ENCODE measurements at places on chromosomes 3 and 15. TPM values are rescaled to one million over a fixed set of nuclear protein-coding genes. Genes with fewer than 3 reads are reported as not detected.

- DNase-seq = no peak
Measured at GRCh38 chr3:50242381-50242770, 6.4 kb downstream of the GNAI2 start.

GRCh38 chr3:148940983-148941382 is 50.4 kb upstream of the GYG1 start:
- DNase-seq = no peak

MCF2L2 gene
- total RNA-seq = 3.4 TPM

SPTBN5 gene
- 3.9 TPM for total RNA-seq

ATP10A gene
- total RNA-seq = 4.0 TPM

- DNase-seq = peak; percentile 3
Measured at GRCh38 chr3:66037986-66038369, 740 bp downstream of the MAGI1 start.

DNA sequence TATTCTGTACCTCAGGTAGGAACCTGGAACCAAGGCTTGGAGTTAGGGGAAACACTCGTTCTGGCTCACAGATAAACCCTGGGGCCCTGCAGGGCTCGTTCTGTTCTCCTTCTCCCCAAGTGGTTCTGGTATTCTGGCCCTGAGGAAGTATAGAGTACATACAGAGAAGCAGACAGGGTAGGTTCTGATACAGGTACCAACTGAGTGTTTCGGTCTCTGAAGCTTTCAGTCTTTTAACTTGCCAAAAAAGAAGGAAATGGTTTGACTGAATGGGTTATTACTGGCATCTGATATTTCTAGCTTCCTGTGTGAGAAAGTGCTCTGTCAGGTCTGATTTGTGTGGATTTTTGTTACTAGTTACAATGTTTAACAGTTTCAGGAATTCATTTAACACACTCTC is 67.3 kb downstream of the UBE2E2 start:
- DNase-seq = no peak

- DNase-seq = no peak
Measured at GRCh38 chr3:52752045-52752660, 18.6 kb downstream of the NEK4 start.

GRCh38 chr3:124559846-124560574 is 170.2 kb upstream of the UMPS start:
- peak; percentile 77 for DNase-seq

DNA sequence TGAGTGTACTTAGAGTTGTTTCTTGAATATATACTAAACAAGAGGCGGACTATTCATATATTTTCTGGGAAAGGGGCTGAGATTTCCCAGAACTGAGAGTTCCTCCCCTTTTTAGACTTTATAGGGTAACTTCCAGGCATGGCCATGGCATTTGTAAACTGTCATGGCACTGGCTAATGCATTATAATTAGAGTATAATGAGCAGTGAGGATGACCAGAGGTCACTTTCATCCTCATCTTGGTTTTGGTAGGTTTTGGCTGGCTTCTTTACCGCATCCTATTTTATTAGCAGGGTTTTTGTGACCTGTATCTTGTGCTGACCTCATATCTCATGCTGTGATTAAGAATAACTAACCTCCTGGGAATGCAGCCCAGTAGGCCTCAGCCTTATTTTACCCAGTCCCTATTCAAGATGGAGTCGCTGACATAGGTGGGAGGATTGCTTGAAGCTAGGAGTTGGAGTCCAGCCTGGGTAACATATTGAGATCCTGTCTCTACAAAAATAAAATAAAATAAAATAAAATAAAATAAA is 91.4 kb downstream of the MOBP start:
- no peak for DNase-seq

- DNase-seq = no peak
Measured at GRCh38 chr3:72242326-72242725, 457.4 kb upstream of the PROK2 start.

GABRA5 gene
- 0.97 TPM for total RNA-seq

- DNase-seq = no peak
Measured at GRCh38 chr3:11845651-11846050, 1.0 kb downstream of the TAMM41 start.

ZNF619 gene
- 6.3 TPM for total RNA-seq

IL5RA gene
- not detected for total RNA-seq

DNA sequence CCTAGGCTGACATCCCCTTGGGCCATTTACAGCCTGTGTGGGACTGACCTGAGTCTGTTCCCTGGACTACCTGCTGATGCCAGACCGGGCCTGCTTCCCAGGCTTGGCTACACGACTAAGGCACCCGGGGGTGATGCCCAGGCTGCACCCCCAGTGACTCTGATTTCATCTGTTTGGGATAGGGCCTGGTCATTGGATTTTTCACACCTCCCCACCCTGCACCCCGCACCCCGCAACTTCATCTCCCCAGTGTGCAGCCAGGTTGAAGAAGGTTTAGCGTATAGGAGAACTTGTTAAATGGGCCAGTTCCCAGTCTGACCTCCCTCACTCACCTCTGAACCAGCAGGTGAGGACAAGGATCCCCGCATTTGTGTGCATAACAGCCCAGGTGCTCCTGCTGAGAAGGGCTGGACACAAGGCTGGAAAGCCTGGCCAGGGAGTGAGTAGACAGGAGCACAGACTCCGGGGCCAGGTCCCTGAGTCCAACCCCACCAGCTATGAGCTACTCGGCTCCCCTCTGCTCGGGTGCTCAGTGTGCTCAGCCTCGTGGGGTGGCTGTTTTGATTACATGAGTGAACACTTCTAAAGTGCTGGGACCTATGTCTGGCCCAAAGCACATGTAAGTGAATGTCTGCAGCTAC is 18.5 kb downstream of the SLC6A20 start:
- no peak for DNase-seq

DNA sequence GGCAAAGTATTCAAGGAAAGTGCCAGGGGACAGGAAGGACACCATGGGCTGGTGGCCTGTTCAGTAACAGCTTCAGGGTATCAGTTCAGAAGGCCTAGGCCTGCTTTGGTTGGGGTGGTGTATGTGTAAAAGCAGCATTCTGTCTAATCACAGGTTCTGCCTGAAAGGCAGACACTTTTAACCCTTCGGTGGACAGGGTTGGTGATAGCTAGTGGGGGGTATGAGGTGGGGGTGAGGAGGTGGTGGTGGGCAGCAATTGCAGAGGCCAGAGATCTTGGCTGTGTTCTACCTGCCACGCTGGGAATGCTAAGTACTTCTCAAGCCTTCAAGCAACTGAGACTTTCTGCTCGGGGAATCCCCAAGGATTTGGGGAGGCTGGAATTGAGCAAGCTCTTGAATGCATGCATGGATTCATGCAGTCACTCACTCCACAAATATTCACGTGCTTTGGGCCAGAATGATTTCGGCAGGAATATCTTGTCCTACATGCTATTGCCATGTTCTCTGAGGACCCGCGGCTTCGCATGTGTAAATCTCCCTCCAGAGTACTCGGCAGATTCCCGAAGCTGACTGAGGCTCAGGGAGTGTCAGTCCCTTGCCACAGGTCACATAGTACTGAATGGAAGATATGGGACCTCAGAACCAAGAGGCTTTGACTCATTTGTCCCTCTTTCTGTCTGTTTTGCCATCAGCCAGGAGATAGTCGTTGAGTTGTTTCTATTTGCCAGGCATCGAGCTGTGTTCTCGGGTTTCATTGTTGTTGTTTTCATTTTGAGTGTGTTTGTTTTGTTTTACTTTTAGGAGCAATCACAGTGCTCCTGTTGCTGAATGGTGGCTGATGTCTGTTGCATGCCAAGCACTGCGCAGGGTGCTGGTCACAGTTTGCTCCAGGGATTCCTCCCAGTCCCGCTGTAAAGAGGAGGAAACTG is 65.5 kb downstream of the SMAD3 start:
- DNase-seq = no peak

- no peak for DNase-seq
Measured at GRCh38 chr15:75646944-75647364, 758 bp upstream of the SNX33 start.

DNA sequence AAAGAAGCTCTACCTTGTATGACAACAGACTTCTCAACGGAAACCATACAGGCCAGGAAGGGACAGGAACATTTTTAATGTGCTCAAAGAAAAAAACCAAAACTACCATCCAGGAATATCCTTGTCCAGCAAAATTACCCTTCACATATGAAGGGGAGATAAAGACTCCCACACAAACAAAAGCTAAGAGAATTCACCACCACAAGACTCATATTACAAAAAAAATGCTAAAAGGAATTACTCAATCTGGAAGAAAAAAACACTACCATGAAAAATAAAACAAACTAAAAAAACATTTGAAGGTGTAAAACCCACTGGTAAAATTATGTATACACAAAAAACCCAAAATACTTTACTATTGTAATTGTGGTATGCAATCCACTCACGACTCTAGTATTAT is 57.2 kb downstream of the DLG1 start:
- DNase-seq = no peak

- no peak for DNase-seq
Measured at GRCh38 chr3:352599-352998, 156.0 kb downstream of the CHL1 start.

DNA sequence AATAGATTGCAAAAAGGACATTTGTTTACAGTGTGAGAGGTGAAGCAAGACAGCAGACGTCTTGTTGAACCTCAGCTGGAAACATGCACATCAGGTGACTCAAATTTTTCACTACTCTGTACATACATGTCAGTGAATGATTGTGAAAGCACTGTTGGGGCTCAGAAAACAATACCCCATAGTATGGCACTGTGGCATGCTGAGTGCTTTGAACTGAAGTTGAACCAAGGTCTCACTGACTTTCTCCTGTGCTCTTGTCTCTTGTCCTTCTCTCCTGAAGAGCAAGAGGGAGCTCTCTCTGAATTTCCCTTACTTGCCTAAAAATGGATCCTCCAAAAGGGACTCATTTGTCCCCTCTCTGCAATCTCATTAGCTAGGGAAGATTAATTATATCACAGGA is 24.5 kb upstream of the NEDD4 start:
- no peak for DNase-seq

- DNase-seq = no peak
Measured at GRCh38 chr3:164004205-164004604, 1074.1 kb downstream of the SI start.

DNA sequence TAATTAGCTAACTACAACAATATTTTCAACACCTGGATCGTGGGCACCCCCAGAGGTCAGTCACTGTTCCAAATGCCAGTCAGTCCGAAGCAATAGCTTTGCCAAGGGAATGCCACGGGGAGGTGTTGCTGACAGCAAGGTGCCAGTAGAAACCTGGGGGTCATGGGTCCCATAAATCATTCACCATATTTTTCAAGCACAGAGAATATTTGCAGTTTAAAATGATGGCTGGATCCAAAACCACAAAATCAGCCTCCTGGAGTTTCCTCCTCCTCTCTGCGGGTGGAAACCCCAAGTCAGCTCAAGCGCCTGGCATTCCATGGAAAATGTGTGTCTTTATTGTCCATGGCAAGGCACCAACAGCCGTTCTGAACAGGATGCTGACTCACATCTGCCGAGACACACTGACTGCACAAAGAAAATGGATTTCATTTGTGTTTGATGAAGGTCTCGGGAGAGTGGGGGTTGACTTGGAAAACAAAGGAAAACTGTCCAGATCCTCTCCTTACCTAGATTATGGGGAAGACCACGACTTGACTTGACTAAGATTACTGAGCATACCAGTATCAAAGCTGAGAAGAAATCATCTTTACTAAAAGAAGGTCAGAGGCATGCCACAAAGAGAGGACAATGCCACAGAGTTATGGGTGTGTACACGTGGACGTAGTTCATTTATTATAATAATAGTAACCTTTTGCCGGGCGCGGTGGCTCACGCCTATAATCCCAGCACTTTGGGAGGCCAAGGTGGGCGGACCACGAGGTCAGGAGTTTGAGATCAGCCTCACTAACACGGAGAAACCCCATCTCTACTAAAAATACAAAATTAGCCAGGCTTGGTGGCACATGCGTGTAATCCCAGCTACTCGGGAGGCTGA is 26.4 kb downstream of the ANXA2 start:
- peak; percentile 99 for DNase-seq

DNA sequence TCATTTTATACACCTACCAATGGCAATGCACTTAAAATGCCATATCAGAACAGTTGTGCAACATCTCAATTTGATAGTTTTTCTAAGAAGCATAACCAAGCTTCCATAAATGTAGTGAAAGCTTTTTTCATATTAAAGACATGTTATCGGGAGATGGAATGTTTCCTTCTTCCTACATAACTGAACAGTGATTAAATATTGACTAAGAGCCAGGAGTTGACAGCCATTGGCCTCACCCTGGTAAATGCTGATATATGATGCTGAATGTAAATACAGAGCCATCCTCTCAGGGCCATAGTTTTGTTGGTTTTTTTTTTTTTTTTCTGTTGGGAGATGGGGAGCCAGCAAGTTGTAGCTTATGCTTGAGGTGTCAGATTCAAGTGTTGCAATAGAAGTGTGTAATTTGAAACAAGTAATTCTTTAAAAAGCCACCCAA is 203.3 kb upstream of the IL12A start:
- DNase-seq = peak; percentile 53

TMCO5A gene
- not detected for total RNA-seq

DNA sequence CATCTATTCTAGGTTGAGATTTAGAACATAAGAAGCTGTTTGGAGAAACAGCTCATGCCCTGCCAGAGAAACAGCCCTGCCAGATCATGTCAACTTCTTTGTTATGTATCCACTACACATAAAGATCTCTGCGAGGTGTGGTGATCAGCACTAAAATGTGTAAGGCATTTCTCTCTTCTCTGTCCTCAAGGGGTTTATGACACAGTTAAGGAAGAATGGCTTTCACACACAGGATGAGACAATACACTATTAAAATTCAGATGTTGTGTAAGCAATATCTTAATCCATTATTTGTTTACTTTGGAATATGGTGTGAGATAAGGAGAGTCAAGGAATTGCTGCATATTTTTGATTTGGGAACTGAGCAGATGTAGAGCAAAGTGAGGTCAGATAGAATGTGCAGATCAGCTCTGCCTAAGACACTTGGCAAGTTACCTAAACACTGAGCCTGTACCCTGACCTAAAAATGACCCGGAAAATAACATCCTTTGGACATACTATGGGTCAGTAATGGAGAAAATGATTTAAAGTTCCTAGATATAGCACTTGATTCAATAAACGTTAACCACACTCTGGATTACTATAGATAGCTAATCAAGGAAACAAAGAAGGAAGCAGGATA is 434.7 kb upstream of the PDZRN3 start:
- no peak for DNase-seq

PDCD7 gene
- total RNA-seq = 15.4 TPM

DNA sequence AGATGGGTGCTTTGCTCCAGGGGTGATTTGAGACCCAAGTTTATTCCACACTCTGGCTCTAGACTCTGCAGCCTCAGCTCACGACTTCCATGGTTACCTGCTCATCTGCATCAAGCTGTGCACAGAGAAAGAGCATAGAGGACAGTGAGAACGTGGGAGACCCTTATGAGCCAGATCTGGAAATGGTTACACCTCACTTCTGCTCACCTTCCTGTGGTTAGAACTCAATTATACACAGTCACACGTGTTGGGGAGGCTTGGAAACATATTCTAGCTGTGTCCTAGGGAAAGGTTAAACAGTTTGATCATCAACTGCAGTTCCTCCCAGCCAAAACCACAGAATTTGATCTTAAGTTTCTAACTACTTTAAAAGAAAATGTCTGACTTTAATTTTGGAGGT is 1.8 kb downstream of the FETUB start:
- DNase-seq = no peak

GUCA1C gene
- not detected for total RNA-seq

- DNase-seq = peak; percentile 33
Measured at GRCh38 chr3:182399978-182400737, 393.1 kb upstream of the ATP11B start.

STRIT1 gene
- not detected for total RNA-seq

GPR160 gene
- 2.8 TPM for total RNA-seq

UBE2E2 gene
- total RNA-seq = 27.5 TPM

GRCh38 chr3:10189557-10190354 is 25.0 kb downstream of the IRAK2 start:
- DNase-seq = peak; percentile 93

MRPS25 gene
- 69.0 TPM for total RNA-seq

- DNase-seq = no peak
Measured at GRCh38 chr3:36924744-36925521, 19.9 kb downstream of the TRANK1 start.

Measured in HT1080 (cell line).